ENCODE measurements at places on chromosomes 3 and 15.
A peak's percentile ranks its signal among the peaks of the same experiment; 100 is the strongest.

- no peak for DNase-seq
Observed at GRCh38 chr15:77076323-77076915, 5.5 kb upstream of the TSPAN3 start.

GRCh38 chr3:104428337-104428925, 938.3 kb upstream of the ALCAM start:
- no peak for DNase-seq

GRCh38 chr3:48367201-48367600, 4.8 kb upstream of the FBXW12 start:
- DNase-seq = peak; percentile 49

DNA sequence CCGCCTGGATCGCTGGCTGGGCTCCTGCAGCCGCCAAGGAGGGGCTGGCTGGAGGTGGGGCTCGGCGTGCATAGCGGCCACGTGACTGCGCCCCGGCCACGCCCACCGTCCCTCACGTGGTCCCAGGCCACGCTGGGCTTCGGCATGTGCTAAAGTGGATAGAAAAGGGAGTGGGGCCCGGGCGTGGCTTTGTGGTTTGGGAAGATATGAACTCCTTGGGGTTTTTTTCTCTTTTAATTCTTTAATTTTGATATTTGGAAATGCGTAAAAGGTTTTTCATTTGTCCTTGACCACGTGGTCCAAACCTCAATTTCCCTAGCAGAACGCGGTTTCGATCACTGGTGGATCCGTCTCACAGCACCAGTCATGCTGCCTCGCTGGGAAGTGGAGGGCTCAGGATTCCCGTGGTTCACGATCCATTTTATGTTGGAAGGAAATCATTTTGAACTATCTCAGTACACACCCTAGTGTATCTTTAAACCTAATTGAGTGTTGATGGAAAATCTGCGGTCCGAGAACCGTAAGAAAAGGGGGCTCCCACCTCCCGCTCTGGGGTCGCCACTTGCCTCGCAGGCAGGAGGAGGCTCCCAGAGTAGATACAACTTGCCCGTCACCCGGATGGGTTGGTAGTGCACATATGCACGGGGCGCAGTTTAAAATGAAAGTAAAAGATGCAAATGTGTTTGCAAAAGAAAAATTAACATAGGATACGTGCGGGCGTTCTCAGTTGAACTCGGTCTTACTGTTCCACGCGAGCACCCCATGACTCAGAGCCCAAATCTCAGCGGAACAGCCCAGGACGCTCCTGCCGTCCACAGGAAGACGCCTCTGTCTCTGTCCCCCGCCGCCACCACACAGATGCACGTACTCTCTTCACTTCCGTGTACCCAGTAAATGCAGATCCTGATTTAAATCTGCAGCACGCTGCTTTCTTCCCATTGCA, 141.9 kb downstream of the PGPEP1L start:
- DNase-seq = peak; percentile 63

- no peak for DNase-seq
Observed at GRCh38 chr3:162628531-162628930, 1131.9 kb downstream of the OTOL1 start.

DNA sequence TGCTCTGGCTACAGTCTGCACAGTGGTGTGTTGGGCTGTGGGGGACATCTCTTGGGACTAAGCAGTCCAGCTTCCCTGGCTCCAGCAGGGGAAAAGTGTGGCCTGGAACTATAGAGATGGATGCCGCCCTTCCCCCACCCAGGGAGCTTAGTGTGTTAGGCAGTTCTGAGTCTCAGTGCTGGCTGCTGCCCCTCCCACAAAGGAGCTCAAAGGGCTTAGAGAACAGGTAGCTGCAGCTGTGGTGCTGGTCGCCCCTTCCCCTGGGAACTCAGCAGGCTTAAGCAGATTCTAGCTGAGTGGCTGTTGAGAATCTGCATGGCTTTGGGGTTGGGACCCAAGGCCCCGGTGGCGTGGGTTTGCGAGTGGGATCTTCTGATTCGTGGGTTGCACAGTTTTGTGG, 190.8 kb downstream of the PDCD6IP start:
- DNase-seq = no peak

DNA sequence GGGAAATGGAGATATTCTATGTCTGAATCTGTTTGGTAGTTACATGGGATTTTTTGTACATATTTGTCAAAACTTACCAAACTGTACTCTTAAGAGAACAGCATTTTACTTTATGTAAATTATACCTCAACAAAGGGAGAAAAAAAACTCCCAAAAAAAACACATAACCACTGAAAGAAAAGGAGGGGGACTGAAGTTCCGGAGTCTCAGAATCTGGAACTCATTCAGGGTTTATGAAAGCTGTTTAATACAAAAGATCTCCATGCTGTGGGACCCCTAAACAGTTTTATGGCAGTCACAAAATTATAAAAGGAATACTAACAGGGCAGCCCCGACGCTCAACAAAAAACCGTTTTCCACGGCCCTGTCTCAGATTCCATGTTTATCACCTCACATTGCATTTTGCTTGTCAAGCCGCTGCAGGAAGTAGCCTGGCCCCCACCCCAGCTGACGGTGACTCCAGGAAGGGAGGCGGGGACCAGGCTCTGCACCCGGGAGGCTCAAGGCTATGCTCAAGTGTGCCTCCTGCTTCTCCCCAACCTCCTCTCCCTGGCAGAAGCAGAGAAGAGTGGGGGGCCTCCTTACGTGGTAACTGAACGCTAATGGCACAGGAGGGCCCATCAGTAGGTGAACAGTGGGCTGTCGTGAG, 29.3 kb downstream of the RFT1 start:
- DNase-seq = no peak

- no peak for DNase-seq
Observed at GRCh38 chr3:83065851-83066460, 1304.5 kb upstream of the GBE1 start.

DNA sequence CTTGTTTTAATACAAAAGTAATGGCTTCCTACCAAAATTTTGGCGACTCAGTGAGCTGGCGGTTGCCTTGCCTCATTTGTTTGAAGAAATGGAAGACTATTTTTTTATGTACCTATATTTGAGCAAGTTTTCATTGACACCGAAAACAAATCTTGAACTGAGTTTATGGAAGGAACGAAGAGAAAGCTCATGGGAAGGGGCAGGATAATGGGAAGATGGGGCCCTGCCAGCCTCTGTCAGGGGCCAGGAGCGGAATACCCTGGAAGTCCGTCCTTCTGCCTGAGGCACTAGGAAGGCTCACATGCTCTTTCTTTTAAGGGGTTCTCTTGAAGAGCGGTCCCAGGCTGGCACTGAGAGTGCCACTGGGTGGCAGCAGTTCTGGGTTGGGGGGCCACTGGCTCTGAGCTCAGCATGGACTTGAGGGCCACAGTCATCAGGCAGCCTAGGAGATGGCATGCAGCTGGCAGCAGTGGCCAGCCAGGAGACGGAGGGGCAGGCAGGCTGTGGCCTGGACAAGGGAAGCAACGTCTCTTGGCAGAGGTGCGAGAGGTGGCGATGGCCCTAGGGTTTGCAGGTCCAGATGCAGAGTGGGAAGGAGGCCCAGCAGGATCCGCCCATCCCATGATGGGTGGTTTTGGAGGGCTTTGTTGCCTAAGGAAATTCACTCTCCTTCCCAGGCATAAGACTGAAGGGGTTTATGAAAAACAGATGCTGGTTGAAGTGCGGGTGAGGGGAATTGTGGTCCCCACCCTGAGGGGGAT, 41.6 kb downstream of the ISG20 start:
- DNase-seq = no peak

GRCh38 chr3:177279118-177279815, 82.0 kb upstream of the TBL1XR1 start:
- no peak for DNase-seq

GRCh38 chr3:138945709-138946662, 951 bp downstream of the FOXL2 start:
- DNase-seq = peak; percentile 35

- no peak for DNase-seq
Observed at GRCh38 chr3:42353631-42354030, 56.8 kb downstream of the LYZL4 start.

- no peak for DNase-seq
Observed at GRCh38 chr15:38217191-38217595, 35.4 kb upstream of the SPRED1 start.

DNA sequence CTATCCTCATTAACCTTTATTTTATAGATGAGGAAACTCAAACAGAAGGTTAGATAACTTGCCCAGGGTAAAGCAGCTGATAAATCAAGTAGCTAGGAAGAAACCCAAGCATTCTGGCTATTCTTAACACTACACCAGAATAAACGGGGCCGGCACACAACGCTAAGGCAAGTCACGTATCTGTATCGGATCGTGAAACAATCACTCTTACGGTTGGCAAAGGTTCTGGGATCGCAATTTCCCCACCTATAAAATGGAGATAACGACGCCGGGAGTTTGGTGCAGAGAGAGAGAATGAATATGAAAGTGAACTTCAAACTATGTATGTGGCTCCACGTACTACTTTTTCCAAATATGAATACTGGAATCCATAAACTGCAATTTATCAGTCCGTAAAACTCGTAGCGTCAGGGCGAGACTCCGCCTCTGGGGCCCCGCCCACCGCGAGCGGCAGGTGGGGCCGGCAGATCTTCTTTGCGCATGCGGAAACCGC, 252 bp upstream of the ARMC8 start:
- peak; percentile 99 for DNase-seq

DNA sequence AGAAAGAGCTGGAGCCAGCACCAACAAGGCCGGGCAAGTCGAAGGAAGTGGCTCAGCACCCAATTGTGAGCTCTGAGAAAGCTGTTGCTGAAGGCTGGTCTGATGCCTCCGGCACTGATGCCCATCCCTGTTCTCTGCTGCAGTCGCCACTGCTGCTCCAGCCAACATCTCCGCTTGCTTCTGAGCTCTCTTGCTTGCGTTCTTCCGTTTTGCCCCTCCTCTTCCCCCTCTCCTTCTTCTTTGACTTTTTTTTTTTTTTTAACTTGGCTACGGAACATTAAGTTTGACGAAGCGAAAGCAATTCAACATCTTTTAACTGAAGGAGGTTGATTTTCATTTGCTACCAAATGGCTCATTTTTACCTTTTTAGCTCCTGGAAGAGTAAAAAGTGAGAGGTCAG, 442.9 kb downstream of the MCTP2 start:
- no peak for DNase-seq

DNA sequence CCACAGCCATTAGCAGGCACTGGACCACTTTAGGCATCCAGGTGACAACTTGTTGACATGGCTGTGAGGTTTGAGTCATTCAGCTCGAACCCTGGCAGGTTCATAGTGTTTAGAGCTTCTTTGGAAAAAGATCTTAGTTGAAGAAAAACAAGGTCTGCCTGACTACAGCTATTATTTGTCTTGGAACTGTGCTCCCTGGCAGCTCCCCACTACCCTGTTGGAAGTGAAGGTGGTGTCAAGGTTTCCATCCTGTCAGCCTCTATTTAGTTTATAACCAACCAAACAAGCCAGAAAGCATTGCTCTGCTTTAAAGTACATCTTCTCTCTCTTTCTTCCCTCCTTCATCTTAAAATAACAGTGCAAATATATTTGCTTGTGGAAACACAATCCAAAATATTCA, 56.8 kb downstream of the KAT2B start:
- DNase-seq = no peak

- no peak for DNase-seq
Observed at GRCh38 chr15:32765236-32765635, 47.4 kb downstream of the GREM1 start.

GRCh38 chr3:65914740-65915367, 123.9 kb downstream of the MAGI1 start:
- DNase-seq = no peak

DNA sequence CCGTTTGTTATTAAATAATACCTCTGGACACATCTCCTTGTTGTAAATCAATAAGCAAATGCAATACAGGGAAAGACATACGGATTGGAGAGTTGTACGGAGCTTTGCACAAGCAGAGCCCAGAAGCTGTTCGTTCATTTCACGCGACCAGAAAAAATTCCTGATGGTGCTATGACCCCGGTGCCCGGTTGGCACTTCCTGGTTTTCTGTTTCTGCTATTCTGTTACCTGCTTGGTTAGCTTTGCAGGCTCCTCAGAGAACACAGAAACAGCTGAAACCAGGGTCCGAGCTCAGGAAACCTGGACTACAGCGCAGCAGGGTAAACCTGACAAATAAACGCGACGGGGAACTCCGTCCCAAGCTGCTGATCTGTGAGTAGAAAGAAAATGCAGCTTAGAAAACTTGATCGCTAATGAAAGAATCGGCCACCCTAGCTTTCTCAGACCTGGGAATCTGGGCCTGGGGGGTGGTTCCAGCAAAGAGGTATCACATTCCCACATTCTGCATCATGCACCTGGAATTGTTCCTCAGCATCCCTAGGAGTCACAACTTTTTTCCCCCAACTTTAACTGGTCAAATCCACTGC, 845 bp downstream of the CNTN3 start:
- no peak for DNase-seq

GRCh38 chr3:190279690-190280089, 42.6 kb downstream of the CLDN1 start:
- DNase-seq = peak; percentile 48

- no peak for DNase-seq
Observed at GRCh38 chr15:58755956-58756355, 6.4 kb upstream of the ADAM10 start.

DNA sequence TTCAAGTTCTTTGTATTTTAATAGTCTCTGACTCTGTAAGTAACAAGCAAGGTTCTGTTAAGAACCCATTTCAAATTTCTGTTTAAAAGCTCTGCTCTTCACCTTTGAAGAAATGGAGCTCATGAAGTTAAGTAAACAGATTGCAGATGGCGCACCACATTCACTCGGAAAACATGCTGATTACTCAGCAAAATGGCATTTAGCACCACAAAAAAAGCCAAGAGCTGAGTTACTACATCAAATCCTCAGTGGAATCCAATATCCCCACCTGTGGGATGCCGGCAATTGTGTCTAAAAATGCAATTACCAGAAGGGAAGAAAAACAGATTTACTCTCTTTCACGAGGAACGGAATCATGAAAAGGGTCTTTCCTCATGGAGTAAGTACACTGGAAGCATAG, 758.0 kb downstream of the NTRK3 start:
- no peak for DNase-seq

DNA sequence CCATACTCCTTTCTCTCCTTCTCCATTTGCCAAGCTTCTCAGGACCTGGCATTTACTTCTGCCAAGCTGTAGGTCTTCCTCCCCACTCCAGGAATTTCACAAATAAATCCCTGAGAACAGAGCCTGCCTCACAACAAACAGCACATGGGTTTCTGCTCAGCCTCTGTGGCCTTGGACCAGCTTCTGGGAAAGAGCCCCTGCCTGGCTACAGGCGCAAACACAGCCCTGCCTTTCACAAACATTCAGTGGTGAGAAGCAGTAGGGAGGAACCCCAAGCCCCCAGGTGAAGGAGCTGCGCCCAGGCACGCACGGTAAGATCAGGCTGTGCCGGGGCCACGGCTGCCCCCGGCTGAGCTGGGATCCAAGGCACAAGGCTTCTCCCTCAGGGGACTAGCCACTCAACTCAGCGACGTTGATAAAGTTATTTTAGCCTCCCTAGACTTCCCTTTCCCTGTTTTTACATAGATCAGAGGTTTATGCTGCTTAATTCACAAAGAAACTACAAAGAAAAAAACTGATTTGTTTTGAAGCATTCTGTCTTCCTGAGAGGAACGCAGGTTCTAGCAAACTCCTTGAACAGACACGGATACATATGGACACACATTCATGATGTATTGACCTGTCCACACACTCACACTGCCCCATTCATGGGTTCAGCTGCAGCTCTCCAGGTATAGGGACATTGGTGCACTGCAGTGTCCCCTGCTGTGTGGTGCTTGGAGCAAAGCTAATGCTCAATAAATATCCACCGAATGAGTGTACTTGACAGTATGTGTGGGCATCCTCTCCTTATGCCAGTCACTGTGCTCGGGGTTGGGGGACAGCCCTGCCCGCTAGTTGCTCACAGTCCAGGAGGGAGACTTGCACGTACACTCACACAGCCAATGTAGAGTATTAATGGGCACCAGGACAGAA, 25.4 kb downstream of the HES1 start:
- DNase-seq = no peak

All from iPS-NIHi11 (cell line).